ENCODE measurements at places on chromosomes 16 and 17. TPM values are rescaled to one million over a fixed set of nuclear protein-coding genes. Genes with fewer than 3 reads are reported as not detected.
A peak's percentile ranks its signal among the peaks of the same experiment; 100 is the strongest.

KRTAP16-1 gene
- not detected for total RNA-seq

TBC1D3E gene
- not detected for total RNA-seq

GRCh38 chr16:6946802-6947201 is 385.8 kb upstream of the RBFOX1 start:
- no peak for DNase-seq

GRCh38 chr16:56041556-56042140 is 149.6 kb upstream of the GNAO1 start:
- no peak for DNase-seq

- DNase-seq, result no peak
Observed at GRCh38 chr17:81493198-81494038, 19.2 kb downstream of the ACTG1 start.

KRTAP1-5 gene
- 0.29 TPM for total RNA-seq

DNA sequence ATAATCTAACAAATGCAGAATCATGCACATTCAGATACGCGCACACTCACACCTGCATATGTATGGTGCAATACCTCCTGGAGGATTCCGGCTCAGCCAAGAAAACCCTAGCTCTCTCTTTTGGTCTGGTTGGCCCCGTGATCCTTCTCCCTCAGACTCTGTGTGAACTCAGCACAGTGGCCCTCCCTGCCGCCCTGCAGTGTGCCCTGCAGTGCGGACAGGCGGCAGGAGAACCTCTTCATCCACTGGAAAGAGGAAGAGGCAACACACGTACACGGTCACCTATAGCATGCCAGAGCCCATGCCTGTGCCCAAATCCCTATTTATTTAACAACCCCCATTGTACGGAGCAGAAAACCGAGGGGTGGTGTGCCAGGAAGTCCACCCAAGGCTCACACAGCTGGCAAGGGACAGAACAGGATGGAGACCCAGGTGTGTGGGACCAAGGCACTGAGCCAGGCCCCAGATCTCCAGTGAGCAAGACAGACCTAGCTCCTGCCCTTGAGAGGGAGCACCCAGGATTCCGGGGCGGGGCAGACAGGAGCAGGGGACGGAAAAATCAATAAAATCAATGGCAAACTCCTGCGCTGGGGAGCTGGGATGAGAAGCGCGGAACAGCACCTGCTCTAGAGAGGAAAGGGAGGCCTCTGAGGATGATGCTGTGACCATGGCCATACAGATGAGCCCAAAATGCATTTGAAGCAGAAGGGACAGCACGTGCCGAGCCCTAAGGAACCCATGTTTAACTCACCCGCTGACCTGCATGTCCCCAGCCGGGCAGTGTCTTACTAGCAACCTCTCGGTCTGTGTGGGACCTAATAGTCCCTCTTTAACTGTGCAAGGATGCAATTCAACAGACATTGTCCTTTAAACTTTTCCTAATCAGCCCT is 54.7 kb upstream of the CIBAR2 start:
- DNase-seq, result no peak

GRCh38 chr16:80065541-80065940 is 465.0 kb upstream of the MAF start:
- no peak for DNase-seq

GRCh38 chr17:82709676-82710498 is 6.6 kb upstream of the FN3KRP start:
- DNase-seq, result no peak

GH2 gene
- total RNA-seq, result not detected

DNA sequence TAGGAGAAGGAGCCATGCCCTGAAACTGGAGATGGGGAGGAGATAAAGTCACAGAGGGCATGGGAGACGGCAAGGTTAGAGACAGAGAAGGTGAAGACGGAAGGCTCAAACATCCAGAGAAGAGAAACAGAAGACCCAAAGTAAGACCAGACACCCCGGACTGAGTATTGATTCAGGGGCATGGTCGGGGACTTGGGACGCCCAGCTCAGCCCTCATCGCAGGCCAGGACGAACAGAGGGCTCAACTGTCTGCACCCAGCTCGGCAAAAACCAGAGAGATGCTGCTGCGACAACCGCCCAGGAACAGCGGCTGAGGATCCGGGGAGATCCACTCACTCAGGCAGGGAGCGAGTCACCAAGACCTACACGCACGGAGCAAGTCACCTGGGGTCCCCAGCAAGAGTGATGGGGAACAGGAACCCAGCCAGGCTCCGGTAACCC is 999 bp downstream of the XYLT1 start:
- DNase-seq, result no peak

RNF166 gene
- 27.3 TPM for total RNA-seq

- no peak for DNase-seq
Observed at GRCh38 chr16:13883276-13883675, 36.7 kb upstream of the ERCC4 start.

GRCh38 chr17:5584383-5585286 is at the start of gene NLRP1:
TSS of gene NLRP1 (minus strand) at chr17:5584509. CDS start at chr17:5583957, 552 bp downstream.
- DNase-seq, result peak; percentile 75

- no peak for DNase-seq
Observed at GRCh38 chr16:86071611-86072240, 172.8 kb downstream of the IRF8 start.

KRT33B gene
- not detected for total RNA-seq

GRCh38 chr16:58515871-58516767 is 802 bp downstream of the SETD6 start:
- DNase-seq, result no peak

ACSM3 gene
- total RNA-seq, result 68.4 TPM

DNA sequence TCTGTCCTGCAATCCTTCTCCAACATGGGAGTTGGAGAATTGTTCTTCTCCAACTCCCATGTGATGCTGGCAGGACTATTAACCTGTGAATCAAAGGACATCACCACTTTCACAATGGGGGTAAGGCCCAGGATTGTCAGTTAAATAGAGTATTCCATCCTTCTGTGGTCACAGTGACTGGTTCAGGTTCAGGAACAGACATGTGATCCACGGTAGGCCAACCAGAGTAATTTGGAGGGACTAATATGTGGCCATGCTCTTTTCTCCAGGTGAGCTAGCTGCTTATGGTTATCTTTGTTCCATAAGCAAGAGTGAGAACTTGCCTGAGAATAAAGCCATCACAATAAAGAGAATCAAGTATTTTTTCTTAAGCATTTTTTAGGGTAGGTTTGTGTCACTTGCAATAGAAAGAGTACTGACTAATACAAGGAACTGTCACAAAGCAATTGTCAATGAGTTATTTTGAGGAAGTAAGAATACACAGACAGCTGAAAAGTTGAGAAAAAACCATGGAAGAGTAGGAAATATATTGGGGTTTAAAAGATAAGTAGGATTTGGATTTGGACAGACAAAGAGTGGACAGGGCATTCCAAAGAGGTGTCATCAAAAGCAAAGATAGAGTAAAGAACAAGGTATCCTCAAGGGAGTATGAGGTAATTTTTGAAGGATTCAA is 63.4 kb downstream of the BRIP1 start:
- DNase-seq, result no peak

CMTM1 gene
- 1.7 TPM for total RNA-seq

SYNGR3 gene
- 5.6 TPM for total RNA-seq

DNA sequence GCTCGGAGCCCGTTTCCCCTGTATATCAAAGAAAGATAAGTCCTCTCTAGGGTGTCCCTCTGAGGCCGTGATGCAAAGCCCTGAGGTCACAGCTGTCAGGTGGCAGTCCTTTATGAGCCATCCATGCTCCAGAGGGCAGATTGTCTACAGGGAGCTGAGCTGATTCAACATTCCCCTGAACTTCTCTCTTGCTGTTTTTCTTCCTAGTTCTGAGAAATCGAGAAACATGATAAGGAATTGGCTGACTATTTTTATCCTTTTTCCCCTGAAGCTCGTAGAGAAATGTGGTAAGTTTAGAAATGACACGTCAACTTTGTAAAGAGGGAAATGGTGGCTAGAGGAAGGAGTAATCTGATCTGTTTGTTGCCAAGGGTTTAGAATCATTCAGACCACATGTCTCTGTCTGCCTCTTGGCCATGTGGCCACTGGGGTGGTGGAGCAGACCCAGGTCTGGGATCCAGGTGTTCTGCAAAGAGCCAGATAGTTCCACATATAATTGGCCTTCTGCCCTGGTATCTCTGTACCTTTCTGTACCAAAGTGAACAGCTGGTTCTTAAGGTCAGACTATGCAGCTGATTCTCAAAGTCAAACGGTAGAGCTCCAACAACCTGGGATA is 3.5 kb downstream of the CTNS start:
- no peak for DNase-seq

DNA sequence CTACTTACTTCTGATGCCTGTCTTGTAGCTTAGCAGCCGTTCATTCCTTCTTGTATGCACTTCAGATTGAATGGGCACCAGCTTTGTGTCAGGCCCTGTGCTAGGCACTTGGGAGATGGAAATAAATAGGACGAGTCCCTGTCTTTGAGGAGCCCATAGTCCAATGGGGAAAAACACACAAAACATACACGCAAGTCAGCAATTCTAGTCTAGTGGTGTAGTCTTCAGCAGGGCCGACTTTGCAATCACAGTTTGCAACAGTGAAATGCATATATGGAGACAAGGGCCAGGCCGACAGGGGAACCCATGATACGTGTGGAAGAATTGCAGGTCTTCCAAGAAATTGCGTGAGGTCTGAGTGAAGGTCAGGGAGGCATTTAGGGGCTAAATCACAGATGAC is 262.6 kb downstream of the MAF start:
- no peak for DNase-seq

DNA sequence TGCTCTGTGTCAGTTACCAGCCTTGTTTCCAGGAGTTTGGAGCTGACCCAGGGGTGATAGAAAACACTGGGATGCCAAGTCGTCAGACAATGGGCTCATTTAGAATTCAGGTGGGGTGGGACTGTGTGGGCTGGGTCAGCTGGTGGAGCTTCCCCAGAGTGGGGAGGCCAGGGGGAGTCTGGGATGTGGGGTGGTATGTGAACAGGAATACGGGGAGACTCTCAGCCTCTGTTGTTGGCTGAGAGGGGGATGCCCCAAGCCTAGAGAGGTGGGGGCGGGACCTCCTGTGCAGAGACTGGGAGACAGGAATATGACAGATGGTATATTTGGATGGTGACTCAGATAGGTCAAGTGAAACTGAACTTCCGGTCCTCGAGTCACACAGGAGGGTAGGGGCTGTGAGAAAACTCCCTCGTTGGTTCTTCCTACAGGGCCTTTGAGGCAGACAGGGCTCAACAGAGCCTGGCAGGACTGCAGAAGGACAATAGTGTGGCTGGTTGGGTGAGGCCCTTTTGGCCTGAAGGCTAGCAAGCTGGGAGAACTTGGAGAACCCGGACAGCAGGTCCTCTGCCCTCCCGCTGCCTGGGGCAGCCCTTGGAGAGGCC is 23.7 kb downstream of the CDH1 start:
- no peak for DNase-seq

Measured in glomerular endothelial cell (primary cell).